ENCODE measurements at places on chromosomes 11 and 22. TPM values are rescaled to one million over a fixed set of nuclear protein-coding genes. Genes with fewer than 3 reads are reported as not detected.

The GGTLC2 gene
- total RNA-seq: not detected

DNA sequence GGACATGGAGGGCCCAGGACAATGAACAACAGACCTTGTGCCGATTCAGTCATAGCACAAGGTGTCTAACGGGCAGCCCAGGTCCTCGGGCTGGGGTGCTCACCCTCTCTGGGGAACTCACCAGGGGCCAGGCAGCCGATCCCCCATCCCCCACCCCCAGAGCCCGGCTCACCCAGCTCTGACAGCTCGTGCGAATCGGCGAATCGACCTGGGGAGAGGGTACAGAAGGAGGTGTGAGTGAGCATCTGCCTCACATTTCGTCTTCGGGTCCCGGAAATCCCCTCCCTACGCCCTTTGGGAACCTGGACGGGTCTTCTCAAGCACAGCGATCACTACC, 423 bp downstream of the PEX16 start:
- H3K4me1 ChIP-seq: peaks cover 21% of the 10 kb centered on the region
- H3K27me3 ChIP-seq: no peaks in the 10 kb centered on the region
- no peak for DNase-seq

The SCGB1A1 gene
- 4.3 TPM for total RNA-seq

The MS4A4E gene
- not detected for total RNA-seq

DNA sequence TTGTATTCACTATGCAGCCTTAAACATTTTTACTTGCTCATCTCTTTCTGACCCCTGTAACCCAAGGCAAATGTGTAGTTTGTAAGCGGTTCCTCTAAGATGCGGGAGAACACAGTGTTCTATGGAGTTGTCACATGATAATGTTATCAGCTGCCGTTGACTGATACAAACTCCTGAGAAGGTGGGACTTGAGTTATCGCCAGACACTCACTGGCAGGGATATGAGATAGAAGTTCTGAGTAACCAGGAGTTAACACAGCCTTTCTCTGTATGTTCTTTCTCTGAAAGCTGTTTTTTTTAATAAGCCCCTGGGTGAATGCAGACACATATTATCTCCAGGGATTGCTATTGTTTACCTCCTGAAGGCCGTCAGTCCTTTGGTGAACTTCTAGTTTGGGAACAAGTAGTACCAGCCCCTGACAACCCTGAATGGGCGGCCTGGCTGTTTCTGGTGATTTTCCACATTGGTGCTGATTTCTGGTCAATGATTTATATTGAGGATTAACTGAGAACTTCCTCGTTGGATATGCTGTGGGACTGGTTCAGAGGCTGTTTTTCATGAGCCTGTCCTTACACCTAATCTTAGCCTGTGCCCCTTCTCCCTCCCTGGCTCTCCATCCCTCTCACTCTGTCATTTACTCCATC, 155.3 kb upstream of the RASSF10 start:
- H3K4me3 ChIP-seq: no peak overlapping the region
- H3K36me3 ChIP-seq: no peaks in the 10 kb centered on the region
- no peaks in the 10 kb centered on the region for H3K27me3 ChIP-seq

The SMIM35 gene
- not detected for total RNA-seq

DNA sequence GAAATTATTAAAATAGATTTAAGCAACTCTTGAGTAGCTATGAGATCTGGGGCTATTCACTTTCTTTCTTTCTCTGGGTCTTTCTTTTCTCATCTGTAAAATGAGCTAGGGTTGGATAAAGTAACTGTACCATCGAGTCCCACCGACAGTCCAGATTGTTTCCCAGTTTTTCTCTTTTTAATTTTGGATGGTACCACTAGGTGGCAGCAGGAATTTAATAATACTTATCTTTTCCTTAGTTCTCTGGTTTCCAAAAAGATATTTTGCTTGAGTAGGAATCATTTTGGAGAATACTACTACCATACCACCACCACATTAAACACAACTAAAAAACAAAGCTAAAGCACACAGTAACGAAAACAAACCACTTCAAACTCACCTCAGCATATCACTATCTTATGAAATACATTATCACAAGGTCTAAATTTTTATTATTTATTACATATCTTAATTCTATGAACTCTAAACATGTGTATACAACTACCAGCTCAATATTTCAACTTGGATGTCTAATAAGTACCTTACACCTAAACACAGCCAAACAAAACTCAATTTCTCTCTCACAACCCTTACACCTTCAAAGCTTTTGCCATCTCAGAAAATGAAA, 584.0 kb downstream of the KCNA4 start:
- H3K4me1 ChIP-seq: no peaks in the 10 kb centered on the region
- H3K27ac ChIP-seq: no peak overlapping the region
- no peaks in the 10 kb centered on the region for H3K27me3 ChIP-seq
- no peak overlapping the region for H3K4me3 ChIP-seq

GRCh38 chr11:44920451-44920850, 30.2 kb downstream of the TP53I11 start:
- no peaks in the 10 kb centered on the region for H3K36me3 ChIP-seq
- no peaks in the 10 kb centered on the region for H3K27me3 ChIP-seq
- DNase-seq: no peak

DNA sequence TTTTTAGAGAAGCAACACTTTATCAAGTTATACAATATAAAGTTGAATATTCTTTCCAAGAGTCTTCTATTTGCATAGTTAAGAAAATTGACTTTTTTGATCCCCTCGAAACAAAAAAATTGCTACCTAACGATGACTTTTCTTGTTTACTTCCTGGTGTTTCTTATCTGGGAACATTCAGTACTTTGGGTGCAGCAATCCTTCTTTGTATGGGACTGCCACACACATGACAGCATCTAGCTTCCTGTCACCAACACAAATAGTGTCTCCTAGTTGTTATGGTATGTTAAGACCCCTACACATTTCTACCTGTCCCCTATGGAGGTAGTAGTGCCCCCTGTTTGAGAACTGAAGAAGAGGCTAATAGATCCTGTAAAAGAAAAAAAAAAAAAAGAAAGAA, 841.7 kb upstream of the FAT3 start:
- no peak for DNase-seq
- H3K36me3 ChIP-seq: no peaks in the 10 kb centered on the region
- no peak overlapping the region for H3K4me3 ChIP-seq
- H3K4me1 ChIP-seq: no peaks in the 10 kb centered on the region
- H3K27ac ChIP-seq: no peak overlapping the region

GRCh38 chr11:3037040-3037944, 19.9 kb downstream of the CARS1 start:
- no peaks in the 10 kb centered on the region for H3K4me1 ChIP-seq

The C11orf91 gene
- total RNA-seq: not detected

The SCUBE1 gene
- total RNA-seq: 0.12 TPM

The BTG4 gene
- total RNA-seq: not detected

- H3K4me1 ChIP-seq: no peaks in the 10 kb centered on the region
- no peak overlapping the region for H3K4me3 ChIP-seq
- DNase-seq: no peak
Observed at GRCh38 chr11:122616718-122617117, 38.8 kb upstream of the UBASH3B start.

DNA sequence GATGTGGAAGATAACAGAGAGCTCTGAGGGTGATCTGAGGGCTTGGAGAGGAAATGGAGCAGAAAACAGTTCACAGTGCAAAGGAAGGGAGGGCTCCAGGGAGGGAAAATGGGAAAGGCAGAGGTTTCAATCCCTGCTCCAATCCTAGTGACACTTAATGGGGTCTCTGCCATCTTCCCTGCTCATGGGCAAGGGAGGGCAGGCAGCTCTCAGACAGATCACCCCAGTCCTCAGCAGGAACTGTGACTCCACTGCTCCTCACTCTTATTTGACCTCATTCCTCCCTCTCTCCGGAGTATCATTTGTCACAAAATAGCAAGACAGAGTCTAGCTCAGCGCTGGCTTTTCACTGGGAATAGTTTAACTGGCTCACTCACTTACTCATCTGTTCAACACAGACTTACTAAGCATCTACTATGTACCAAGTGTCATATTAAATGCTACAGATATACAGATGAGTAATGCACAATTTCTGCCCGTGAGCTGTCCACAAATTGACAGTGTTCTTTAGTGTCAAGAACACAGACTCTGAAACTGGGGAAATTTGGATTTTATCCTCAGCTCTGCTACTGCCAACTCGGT, 817.4 kb downstream of the OPCML start:
- no peaks in the 10 kb centered on the region for H3K4me1 ChIP-seq
- H3K36me3 ChIP-seq: no peaks in the 10 kb centered on the region
- H3K27me3 ChIP-seq: no peaks in the 10 kb centered on the region

DNA sequence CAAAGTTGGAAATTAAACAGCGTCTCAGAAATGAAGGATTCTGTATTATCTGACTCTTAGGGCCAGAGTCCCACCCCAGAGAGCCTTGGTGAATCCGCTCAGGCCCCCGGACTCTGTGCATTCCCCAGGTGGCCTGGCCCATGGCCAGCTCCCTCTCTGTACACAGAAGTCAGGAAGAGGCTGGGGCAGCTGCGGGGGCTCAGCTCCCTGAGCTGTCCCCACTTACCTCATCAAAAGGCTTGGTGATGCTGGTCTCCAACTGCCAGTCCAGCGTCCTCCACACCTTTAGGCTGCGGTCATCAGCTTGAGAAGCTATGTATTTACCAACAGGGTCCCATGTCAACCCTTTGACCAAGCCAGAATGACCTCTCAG, 35.0 kb downstream of the HIRA start:
- DNase-seq: no peak
- H3K27me3 ChIP-seq: no peaks in the 10 kb centered on the region
- no peak overlapping the region for H3K4me3 ChIP-seq
- no peaks in the 10 kb centered on the region for H3K4me1 ChIP-seq

- H3K4me1 ChIP-seq: no peaks in the 10 kb centered on the region
- DNase-seq: no peak
- H3K27me3 ChIP-seq: no peaks in the 10 kb centered on the region
- H3K4me3 ChIP-seq: no peak overlapping the region
Observed at GRCh38 chr11:91527380-91528030, 697.1 kb upstream of the FAT3 start.

The CHRM4 gene
- total RNA-seq: 0.17 TPM

DNA sequence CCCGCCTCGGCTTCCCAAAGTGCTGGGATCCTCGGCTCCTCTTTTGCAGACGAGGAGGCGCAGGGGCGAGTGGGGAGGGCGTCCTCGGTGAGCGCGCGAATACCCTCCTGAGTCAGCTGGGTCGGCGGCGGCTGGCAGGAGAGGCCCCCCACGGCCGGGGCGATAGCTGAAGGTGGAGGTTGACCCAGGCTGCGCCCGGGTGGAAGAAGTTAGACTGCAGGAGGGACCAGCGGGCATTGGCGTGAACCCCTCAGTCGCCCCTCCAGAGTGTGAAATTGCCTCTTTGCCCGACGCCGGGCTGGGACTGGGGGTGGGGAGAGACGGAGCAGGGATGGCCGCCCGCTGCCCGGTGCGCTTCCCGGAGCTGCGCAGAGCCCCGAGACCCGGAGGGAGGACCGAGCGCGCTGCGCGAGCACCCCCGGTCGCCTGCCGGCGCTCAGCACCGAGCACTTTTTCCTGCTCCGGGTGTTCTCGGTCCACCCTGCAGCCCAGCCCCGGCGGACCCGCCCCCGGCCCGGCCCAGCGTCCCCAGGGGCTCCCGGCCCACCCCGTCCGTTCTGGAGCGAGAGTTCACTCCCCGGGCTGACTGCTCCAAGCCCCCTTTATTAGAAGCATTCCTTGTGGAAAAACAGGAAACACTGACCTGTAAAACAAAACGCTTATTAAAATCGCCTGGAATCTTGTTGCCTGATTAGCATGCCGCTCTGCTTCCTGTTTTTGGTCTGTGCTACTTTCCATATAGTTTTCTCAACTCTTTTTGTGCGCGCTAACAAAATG, 13.7 kb upstream of the CPT1A start:
- H3K4me1 ChIP-seq: no peaks in the 10 kb centered on the region
- H3K4me3 ChIP-seq: peak overlapping the region; percentile 39
- DNase-seq: peak; percentile 81
- no peaks in the 10 kb centered on the region for H3K27me3 ChIP-seq
- H3K36me3 ChIP-seq: no peaks in the 10 kb centered on the region

The CHRM1 gene
- total RNA-seq: 0.12 TPM

The RFPL3 gene
- not detected for total RNA-seq

GRCh38 chr22:43152357-43153071, 1.2 kb downstream of the TSPO start:
- H3K4me3 ChIP-seq: peak overlapping the region; percentile 95
- peak overlapping the region; percentile 79 for H3K27ac ChIP-seq
- peak; percentile 75 for DNase-seq
